Fibroblast of villous mesenchyme (primary cell): ENCODE measurements at places on chromosomes 2 and 18.
A peak's percentile ranks its signal among the peaks of the same experiment; 100 is the strongest.

DNA sequence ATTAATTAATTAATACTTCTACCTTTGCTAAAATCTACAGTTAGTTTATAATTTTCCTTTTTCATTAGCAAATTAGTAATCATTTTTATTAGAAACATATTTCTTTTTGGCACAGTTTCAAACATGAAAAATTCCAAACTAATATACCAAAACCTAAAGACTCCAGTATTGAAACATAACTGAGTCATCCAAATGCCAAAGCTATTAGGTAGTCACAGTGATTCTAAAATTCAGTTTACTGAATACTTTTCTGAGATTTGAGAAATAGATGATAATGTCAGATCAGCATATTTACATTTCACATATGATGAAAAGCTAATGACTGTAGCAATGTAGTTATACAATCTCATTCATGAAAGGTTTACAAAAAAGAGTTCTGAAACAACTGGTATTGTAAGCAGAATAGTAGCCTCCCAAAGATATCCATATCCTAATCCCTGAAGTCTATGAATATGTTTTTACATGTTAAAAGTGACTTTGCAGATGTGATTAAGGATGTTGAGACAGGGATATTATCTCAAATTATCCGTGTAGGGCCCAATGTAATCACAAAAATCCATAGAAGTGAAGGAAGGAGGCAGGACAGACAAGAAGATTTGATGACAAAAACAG, 680.2 kb upstream of the CHAC2 start:
- peak; percentile 32 for DNase-seq

GRCh38 chr2:16462958-16463357, 202.7 kb downstream of the CYRIA start:
- DNase-seq = no peak

DNA sequence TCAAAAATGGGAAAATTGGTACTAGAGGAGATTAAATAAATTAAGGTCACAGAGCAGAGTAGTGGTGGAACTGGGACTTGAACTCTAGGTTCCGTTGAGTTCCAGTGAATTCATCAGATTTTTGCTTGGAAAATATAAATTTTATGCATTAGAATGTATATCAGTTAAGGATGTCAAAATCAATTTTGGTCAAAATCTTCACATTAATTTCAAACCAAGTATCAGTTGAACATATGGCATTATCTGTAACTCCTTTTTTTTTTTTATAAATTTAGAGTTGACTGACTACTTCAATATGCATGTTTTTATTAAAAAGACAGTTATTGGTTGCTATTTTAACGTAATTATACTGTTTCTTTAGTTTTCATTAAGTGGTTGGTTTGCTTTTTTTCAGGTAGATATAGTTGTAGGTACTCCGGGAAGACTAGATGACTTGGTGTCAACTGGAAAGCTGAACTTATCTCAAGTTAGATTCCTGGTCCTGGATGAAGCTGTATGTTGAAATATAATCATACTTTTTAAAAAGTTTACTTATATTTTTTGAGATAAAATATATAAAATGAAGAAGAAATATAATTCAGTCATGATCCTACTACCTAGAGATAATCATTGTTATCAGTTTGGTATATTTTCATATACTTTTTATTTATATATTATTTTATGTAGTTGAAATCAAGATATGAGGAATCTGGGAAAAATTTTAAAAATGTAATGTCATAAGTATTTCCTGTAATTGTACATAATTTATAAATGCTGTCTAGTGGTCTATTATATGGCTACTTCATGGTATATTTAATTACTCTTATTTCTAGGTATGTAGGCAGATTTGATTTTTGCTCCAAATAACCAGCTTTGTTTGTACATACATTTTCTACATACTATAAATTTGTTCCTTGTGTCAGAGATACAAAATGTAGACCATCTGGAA, 25.4 kb downstream of the DDX1 start:
- no peak for DNase-seq

DNA sequence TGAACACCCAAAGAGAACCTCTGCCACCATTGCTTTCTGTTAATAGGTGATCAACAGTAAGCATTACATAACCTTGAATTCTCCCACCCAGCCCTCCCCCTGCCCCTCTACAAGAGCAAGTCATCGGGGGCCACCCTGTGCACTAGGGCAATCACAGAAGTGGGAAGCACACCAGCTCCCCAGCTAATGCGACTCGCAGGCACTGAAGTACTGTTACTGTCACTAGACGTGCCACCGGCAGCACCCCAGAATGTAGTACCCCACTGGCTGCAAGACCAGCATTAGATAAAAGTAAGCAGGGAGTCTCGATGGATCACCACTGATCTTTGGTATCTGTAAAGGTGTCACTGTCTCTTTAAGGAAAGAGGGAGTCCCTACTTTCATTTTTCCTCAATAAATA, 167.6 kb downstream of the FAM210A start:
- no peak for DNase-seq

DNA sequence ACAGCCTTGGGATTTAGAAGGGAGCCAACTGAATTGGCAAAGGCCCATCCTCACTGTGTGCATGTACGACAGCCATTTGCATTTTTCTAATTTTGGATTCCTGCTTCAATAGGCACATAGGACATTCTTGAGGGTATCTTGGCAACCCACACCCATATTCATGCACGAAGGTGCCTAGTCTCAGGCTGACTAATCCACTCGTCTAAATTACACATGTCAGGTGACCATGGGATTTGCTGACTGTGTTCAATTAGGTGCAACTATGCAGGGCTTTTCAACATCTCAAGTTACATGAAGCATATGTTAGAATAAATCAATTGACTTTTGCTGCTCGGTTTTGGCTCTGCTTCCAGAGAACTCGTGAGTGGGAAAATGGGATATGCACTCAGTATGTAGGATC, 249.7 kb downstream of the SP3 start:
- no peak for DNase-seq

- DNase-seq = no peak
Observed at GRCh38 chr2:74550231-74550630, 3.5 kb downstream of the LOXL3 start.

- peak; percentile 97 for DNase-seq
Observed at GRCh38 chr2:237281836-237282306, 132.1 kb downstream of the COL6A3 start.

DNA sequence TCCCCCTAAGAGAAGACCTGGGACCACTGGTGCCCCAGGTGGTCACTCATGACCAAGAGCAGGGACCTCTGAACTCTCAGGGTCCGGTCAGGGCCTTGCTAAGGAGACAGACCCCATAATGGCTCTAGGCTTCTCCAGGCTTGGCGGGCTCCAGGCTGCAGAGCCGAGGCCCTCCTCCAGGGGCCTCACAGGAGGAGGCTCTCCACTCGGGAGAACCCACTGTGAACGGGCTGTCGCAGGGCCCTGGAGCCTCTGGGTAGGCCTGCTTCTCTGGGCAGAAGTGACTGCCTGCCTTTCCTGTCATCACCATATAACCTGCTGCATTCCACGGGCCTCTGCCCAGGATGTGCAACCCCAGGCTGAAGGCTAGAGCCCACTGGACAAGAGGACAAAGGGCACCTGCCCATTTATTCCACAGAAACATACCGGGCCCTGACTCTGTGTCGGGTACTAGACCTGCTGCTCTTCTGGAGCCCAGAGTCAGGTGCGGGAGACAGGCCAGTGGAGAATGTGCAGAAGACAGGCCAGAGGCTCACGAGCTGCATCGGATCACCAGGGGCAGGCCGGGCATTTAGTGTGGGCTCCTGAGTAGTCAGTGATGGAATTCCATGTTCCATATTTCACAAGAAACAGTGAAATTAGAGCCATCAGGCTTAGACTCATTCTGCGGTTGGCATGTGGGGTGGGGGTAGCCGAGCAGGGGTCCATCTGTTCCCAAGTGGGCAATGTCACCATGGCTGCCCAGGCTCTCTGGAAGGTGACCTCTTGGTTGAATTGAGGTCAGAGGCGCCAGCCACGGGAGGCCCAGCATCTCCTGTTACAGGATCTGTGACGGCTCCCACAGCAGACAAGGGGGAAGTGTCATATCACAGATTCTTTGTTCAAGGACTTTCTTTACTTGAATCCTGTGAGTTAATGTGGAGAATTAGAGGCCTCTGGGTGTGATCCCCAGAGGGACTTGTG, 220.8 kb downstream of the SH3RF3 start:
- DNase-seq = no peak

GRCh38 chr2:236070236-236070635, 98.0 kb downstream of the GBX2 start:
- DNase-seq = no peak

DNA sequence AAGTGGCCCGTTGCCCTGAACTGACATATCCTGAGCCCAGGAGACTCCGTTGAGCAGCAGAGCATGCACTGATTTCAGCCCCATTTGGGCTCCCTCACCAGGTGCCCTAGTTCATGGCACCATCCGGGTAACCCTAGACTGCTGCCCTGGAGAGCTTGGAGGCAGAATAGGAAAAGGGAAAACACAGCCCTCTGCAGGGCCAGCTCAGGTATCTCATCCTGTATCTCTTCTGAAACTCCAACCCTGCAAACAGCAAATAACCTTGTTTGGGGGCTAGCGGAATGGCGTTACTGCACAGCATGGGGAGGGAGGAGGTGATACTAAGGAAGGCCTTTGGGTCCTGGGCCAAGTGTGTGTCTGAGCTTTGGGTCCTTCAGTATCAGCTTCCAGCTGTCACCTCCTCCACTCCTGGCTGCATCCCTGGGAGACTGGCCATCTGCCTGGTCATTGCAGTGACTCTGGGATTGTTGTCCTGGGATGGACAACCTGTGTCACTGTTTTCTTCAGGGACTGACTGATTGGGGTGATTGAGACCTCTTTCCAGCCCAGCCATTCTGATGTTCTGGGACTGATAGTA, 233.8 kb upstream of the SKOR2 start:
- no peak for DNase-seq

GRCh38 chr2:20625491-20626391, 25.2 kb downstream of the HS1BP3 start:
- DNase-seq = no peak

- no peak for DNase-seq
Observed at GRCh38 chr2:9653485-9654271, 22.9 kb upstream of the YWHAQ start.

- no peak for DNase-seq
Observed at GRCh38 chr18:50410008-50410407, 35.2 kb downstream of the SKA1 start.

- no peak for DNase-seq
Observed at GRCh38 chr2:146412625-146413024, 1432.2 kb upstream of the ACVR2A start.

DNA sequence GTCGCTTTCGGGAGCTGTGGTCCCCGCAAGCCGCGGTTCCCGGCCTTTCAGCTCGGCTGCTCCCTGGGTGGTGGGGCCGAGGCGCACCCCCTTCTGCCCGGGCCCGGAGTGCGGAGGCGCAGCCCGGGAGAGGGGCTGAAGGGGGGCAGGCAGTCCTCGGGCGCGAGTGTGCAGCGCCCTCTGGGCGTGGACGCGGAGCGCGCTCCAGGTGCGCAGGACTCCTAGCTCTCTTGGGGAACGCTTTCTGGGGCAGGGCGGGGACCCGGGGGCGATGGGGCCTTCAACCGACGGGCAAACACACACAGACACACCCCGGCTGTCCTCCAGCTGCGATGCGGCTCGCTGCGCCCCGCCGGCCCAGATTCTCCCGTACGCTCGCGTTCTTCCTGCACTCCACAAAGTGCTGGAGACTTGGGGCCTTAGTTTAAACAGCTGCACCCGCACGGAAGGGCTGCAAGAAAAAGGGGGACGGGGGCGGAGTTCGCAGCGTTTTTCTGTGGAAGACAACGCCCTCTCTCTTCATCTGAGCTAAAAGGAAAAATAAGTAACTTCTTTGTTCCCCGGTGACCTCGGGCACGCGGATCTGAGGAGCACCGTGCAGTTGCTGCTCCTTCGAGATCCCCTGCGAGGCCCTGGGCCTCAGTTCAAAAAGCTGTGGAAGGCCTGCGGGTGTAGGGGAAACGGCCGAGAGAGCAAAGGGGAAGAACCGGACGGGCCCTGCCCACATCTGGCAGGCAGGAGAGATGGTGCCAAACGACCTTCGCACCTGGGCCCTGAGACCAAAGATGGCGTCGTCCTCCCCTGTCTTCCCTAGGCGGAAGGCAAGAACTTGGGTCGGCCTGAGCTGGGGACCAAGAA, 593 bp upstream of the SDC1 start:
- DNase-seq = peak; percentile 65

GRCh38 chr2:65228263-65228750, 676 bp downstream of the ACTR2 start:
- peak; percentile 62 for DNase-seq

GRCh38 chr2:27134781-27135477, 493 bp upstream of the PREB start:
- no peak for DNase-seq

- no peak for DNase-seq
Observed at GRCh38 chr2:212284166-212284565, 254.4 kb downstream of the ERBB4 start.

DNA sequence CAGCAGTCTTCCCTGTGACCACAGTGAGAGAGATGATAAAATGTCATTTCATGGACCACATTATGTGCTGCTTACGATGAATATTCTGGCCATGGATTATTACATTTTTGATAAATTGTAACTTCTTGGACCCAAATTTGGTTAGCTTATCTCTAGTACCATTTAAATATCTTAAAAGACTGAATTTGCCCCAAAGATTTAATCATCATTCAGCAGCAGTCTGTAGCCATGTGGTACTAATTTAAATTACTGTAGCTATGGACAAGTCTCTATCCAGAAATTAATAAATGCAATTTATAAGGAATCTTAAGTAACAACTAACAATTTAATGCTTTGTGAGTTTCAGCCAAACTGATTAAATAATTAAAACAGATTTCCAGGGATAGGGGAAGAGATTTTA, 644.9 kb upstream of the FANCL start:
- no peak for DNase-seq

DNA sequence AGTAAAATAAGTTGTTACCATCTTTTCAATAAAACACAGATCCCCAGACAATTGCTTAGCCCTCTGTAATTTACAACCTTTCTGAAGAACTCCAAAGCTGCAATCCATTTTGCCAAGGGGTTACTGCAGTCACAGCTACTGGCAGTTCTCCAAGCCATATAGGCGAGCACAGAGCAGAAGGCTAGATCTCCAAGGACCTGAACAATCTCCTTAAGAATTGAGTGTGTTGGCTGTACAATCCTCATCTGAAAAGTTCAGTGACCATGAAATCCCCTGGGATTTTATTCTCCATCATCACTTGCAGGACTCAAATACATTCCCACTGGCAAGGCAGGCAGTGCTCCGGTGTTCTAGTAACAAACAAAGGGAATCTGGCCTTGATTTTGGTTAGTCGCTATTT, 103.9 kb upstream of the LRP1B start:
- DNase-seq = no peak
